NCI-H187 (cell line): ENCODE measurements at places on chromosomes 3 and 15.
A peak's percentile ranks its signal among the peaks of the same experiment; 100 is the strongest.

GRCh38 chr15:73972984-73973682 is 19.0 kb downstream of the STOML1 start:
- peak; percentile 77 for DNase-seq

DNA sequence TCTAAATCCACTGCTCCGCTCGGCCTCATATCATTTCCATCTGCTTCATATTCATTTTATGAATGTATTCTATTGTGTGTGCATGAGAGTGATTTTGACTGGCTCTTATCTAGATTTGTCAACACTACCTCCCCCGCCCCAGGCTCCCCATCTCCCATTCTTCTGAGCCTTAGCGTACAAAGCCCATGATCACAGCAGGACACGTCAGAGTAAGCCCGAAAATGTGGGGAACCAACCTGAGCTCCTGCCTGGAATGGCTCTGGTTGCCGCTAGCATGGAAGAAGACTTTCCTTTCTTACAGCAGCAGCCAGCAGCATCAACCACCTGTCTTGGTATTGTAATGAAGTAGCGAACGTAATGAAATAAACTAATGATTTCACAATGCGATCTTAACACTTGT is 61.4 kb downstream of the GABRB3 start:
- DNase-seq = no peak

GRCh38 chr15:96274698-96275097 is 55.8 kb upstream of the NR2F2 start:
- DNase-seq = no peak

- no peak for DNase-seq
Observed at GRCh38 chr3:193342551-193342950, 36.0 kb downstream of the ATP13A5 start.

- no peak for DNase-seq
Observed at GRCh38 chr3:155763870-155764463, 19.1 kb upstream of the PLCH1 start.

DNA sequence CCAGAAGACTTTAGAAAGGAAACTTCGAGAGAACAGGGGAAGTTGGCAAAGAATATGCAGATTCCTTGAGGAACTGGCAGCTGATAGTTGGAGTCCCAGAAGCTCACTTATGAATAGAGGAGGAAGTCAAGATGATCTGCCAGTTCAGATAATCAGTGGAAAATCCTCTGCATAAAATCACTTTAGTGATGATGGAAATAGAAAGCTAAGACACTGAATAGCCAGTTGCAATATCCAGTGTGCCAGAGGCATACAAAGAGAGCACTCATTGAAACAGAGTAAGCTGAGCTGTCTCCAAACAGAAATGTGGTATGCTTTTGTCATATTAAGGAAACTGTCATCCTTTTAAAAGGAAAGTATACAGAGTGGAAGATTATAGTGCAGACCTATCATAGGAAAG is 1207.6 kb downstream of the OTOL1 start:
- DNase-seq = no peak

DNA sequence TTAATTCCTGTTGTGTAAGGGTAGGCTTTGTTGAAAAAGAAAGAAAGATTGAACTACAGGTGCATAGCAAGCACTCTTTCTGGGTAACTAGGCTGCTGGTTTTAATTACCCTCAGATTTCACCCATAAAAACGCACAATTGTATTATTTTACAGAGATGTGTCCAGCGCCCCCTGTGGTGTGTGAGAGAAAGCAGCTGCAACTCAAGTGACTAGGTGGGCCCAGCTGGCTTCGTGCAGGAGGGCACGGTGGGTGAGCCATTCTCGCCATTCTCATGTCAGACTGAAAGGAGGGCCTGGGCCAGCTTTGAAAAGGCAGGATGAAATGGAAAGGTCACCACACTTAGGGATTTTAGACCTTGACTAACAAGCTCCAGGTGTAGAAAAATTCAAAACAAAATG is 122.6 kb downstream of the LRIG1 start:
- DNase-seq = no peak

GRCh38 chr3:101179637-101180036 is 140.7 kb downstream of the IMPG2 start:
- DNase-seq = no peak
